ENCODE measurements at places on chromosomes 1 and 21. TPM values are rescaled to one million over a fixed set of nuclear protein-coding genes. Genes with fewer than 3 reads are reported as not detected.

DNA sequence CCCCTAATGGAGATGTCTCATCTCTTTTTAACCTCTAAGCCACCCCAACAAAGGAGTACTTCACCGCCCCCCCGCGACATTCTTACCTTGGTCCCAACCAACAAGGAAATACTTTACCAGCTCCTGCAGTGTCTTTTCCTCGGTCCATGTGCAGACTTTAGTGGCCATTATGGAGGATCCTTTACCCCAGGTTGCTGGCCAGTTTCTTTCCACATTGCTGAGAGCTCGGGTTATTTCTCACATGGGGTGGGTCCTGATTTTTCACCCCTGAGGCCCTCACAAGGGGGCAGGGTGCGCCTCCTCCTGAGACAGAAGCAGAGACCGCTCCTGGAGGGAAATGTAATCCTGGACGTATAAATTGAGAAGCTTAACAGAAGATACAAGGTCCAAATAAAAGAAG lies 3.0 kb upstream of the AADACL3 start:
- no peak for DNase-seq
- H3K36me3 ChIP-seq = no peaks in the 10 kb centered on the region
- H3K27ac ChIP-seq = no peak overlapping the region
- no peak overlapping the region for H3K4me3 ChIP-seq
- no peaks in the 10 kb centered on the region for H3K4me1 ChIP-seq

- H3K27me3 ChIP-seq = no peaks in the 10 kb centered on the region
- H3K4me3 ChIP-seq = no peak overlapping the region
- peaks cover 31% of the 10 kb centered on the region for H3K4me1 ChIP-seq
- no peak overlapping the region for H3K27ac ChIP-seq
- no peaks in the 10 kb centered on the region for H3K36me3 ChIP-seq
Measured at GRCh38 chr1:207306023-207306422, 15.5 kb upstream of the CD55 start.

DNA sequence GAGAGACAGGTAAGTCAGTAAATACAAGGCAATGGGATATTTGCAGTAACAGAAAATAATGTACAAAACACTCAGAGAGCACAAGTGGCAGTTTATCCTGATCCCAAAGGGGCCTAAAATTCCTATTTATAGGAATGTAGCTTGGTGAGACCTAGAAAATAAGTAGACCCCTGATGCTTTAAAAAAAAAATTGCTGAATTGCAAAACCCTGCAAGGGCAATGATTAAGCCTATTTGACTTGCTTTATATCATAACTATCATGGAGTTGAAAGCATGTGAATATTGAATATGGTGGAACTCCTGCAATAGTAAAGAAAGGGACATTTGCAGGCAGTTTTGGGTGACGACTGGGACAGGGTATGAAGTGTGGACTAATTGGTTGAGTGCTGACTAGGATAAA lies 101.9 kb upstream of the C1orf21 start:
- no peaks in the 10 kb centered on the region for H3K36me3 ChIP-seq
- H3K27ac ChIP-seq = no peak overlapping the region
- H3K27me3 ChIP-seq = no peaks in the 10 kb centered on the region
- no peaks in the 10 kb centered on the region for H3K4me1 ChIP-seq

Gene SYDE2
- 10.3 TPM for total RNA-seq

Gene OR2L2
- 0.10 TPM for total RNA-seq
